Non-pigmented ciliary epithelial cell (primary cell): ENCODE measurements at places on chromosomes 7 and 10.

GRCh38 chr10:132299371-132300336, 8.1 kb downstream of the STK32C start:
- DNase-seq: no peak

- no peak for DNase-seq
Measured at GRCh38 chr10:125783957-125784356, 8.3 kb upstream of the MMP21 start.

GRCh38 chr7:17103170-17103569, 195.3 kb upstream of the AHR start:
- DNase-seq: no peak

GRCh38 chr7:123415625-123416024, 118.8 kb downstream of the IQUB start:
- DNase-seq: no peak

GRCh38 chr10:43235070-43235900, 31.6 kb downstream of the RASGEF1A start:
- no peak for DNase-seq

DNA sequence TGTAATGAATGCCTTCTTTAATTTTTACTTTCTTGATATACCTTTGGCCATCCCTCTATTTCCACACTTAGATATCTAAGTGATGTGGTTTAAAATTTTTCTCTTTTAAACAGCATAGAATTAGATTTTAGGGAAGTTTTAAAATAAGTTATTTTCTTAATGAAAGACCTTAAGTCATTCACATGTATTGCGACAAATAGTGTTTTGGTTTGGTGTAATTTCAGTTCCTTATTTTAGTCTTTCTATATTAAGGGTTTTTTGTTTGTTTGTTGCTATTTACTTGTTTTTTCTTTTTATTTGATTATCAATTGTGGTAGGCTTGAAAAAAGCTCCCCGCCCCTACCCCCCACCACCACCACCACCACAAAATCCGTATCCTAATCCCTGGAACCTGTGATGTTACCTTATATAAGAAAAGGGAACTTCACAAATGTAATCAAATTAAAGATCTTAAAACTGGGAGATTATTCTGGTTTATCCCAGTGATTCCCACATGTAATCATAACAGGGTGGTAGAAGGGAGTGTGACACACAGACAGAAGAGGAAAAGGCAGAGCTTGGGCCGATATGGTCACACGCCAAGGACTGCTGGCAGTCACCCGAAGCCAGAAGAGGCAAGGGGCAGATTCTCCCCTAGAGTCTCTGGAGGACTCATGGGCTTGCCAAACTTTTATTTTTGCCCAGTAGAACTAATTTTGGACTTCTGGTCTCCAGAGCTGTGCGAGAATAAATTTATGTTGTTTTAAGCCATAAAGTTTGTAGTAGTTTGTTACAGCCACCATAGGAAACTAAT, 149.7 kb downstream of the NPSR1 start:
- no peak for DNase-seq

DNA sequence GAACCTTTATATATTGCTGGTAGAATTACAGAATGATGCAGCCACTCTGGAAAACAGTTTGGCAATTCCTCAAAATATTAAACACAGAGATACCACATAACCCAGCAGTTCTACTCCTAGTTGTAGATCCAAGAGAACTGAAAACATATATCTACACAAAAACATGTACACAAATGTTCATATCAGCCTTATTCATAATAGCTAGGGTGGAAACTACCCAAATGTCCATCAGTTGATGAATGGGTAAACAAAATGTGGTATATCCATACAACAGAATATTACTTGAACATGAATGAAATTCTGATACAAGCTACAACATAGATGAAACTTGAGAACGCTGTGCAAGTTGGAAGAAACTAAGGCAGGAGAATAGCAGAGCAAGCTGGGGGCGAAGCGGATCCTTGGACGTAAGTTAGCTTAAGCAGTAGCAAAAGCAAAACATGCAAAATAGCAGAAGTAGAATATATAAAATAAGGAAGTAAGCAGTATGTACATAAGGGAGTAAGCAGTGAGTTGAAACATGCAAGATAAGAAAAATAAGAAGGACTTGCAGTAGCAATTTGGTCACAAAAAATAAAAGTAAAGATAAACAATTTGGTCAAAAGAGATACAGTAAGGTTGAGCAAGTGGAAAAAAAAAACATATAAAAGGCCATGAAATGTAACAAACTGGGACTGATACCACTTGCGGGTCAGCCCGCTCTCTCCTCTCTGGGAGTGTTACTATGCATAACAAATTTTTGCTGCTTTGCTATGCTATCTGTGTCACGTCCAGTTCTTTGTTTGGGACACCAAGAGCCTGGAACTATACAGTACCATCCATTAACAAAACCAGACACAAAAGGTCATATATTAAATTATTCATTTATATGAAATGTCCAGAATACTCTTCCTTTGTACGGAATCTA, 18.0 kb upstream of the HILPDA start:
- no peak for DNase-seq

GRCh38 chr7:30598121-30598876, 3.6 kb downstream of the GARS1 start:
- DNase-seq: no peak

DNA sequence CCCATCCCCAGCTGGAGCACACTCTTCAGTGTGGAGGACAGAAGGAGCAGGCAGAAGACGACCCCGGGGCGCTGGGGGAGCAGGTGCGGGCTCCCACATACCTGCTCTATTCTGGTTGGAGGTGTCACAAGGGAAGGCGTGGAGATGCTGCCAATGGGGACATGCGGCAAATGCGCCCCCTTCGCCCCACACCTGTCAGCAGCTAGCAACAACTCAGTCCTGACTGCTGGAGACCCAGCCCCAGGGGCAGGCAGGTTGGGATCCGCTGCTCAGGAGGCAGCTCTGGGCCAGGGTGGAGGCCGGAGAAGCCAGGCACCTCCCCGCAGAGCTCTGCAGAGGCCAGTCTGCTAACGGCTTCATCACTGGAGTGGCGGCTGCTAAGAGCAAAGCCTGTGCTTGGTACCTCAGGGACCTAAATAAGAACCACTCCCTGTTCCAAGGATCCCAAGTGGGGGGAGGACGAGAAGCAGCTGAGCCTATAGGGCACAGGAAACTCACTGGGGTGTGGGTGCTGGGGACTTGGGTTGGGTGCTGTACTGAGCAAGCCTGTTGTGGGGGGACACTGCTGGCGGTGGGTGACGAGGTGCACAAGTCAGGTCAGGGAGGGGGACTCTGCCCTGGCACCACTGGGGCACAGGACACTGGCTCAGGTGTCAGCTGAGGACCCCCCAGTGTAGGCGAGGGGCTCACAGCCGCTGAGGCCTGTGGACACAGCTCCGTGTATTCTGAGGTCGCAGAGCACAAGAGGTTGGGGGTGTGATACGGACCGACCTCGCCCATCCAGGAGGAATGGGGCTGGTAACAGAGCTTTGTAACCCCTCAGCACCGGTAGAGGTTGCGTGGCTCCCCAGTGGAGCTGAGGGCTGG, 19.2 kb upstream of the GPR146 start:
- no peak for DNase-seq

- no peak for DNase-seq
Measured at GRCh38 chr7:2148814-2149213, 83.9 kb downstream of the MAD1L1 start.

GRCh38 chr10:129771576-129771975, 192.5 kb downstream of the EBF3 start:
- DNase-seq: no peak

DNA sequence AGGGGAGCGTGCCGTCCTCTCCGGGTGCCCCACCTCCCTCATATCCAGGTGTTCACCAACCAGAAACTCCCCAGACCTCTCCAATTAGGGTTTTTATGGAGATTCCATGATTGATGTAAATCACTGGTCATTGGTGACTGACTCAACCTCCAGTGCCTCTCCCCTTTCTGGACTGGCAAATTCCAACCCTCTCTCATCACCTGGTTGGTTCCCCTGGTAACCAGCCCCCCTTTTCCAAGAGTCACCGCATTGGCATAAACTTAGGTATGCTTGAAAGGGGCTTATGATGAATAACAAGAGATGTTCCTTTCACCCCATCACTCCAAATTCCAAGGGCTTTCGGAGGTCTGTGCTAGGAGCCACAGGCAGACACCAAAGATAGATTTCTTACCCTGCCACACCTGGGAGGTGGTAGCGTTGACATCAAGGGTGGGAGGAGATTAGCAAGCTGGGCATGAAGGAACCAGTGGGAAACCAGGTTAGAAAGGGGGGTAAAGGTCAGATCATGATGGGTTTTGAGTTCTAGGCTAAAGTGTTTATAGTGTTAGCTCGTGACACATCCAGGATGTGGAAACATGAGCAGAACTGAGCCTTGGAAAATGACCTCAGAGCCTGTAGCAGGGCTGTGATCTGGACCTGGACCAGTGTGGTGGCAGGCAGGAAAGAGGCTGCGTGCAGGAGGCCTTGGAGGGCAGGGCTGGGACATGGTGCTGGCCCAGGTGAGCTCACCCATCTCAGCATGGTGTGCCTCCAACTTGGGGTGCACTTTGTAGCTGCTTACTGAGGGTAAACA, 45.1 kb downstream of the CAMK1D start:
- no peak for DNase-seq

GRCh38 chr10:100683545-100684300, 61.7 kb upstream of the PAX2 start:
- no peak for DNase-seq

- DNase-seq: no peak
Measured at GRCh38 chr7:19322002-19322401, 176.8 kb upstream of the FERD3L start.

GRCh38 chr7:94612661-94613060, 43.3 kb downstream of the SGCE start:
- no peak for DNase-seq

DNA sequence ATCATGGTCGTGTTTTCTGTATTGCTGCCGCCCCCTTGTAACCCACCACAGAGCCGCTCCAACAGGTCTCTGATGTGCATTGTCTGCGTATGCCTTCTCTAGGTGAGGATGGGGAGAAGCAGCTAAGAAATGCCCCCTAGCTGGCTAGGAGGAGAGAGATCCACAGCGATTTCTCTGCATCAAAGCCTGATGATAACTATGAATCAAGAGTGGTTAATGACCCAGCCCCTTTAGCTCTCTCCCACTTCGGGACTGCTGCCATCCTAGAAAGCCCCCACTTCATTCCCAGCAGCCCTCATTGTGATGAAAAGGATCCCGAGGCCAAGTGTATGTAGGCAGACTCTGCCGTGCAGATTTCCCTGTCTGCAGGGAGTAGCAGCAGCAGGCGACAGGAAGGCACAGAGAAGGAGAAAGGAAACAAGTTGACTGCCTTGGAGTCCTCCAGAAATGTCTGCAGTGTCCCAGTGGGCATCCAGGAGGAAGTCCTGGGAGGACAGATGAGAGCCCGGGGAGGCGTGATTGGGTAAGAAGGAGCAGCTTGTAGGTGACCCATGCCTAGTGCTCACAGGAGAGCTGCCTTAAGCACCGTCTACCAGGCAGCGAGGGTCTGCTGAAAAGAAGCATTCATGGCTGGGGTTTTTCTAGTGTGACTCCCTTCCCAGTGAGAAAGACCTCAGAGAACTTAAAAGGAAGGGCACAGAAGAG, 2.9 kb downstream of the PLXNA4 start:
- no peak for DNase-seq

GRCh38 chr10:124732931-124733570, 11.1 kb downstream of the FAM53B start:
- DNase-seq: no peak

DNA sequence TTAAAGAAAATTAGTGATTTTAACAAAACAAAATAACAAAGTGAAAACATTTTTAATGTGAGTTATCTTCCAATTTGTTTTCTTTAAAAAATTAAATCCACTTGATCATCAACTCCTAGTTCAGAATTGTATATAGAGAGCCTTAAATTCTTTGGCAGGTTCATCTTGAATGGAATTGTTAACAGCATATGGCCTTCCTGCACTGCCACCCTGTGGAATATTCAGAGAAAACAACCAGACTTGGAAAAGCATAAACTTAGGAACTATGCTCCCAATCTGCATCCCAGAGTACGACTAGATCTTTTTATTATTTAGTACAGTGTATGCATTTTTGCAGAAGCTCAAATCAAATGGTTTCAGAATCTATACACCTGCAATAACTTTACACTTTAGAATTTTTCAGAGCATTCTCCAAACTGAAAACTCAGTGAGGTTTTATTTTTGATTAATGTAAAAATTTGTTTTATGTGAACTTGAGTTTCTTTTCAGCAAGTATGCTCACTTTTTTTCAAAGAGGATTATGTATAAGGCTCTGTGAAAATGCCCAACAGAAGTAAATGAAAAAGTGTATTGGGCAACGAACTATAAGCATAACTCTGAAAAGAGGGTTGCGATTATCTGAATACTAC, 44.9 kb upstream of the ANK3 start:
- no peak for DNase-seq

- DNase-seq: no peak
Measured at GRCh38 chr7:26497801-26498596, 206.3 kb downstream of the SNX10 start.

DNA sequence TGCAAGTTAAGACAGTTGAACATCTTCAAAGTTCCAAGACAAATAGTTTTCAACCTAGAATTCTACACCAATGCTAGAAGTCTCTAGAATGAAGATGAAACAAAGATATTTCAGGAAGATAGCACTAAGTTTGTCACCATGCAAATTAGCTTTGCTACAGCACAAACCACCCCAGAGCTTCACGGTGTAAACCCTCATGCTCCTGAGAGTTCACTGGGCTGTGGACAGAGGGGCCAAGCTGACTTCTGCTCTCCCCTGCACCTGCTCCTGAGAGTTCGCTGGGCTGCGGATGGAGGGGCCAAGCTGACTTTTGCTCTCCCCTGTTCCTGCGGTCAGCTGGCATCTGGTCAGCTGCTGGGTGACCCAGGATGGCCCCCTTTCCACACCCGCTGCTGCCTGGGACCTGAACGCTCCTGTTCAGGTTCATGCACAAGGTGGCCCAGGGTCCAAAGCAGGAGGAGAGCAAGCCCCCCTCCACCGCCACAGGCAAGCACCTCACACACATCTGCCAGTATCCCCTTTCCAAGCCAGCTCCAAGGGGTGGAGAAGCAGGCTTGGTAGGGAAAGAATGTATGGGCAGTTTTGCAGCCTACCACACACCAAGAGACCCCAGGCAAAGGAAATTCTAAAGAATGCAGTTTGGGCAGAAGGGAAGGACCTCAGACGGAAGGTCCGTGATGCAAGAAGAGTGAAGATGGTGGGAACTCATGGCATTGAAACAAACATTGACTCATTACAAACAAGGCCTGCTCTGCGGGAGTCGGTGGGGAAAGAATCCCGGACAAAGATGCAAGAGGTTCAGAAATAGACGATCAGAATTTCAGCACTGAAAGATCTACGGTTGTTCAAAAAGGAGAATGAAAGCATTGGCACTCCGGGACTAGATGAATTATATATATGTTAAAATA, 137.8 kb upstream of the PPP2R2D start:
- no peak for DNase-seq

GRCh38 chr10:114992189-114992775, 54.3 kb downstream of the TRUB1 start:
- DNase-seq: no peak
